T-helper 17 cell (primary cell): ENCODE measurements at places on chromosomes 11 and 22. TPM values are rescaled to one million over a fixed set of nuclear protein-coding genes. Genes with fewer than 3 reads are reported as not detected.

The STARD10 gene
- 17.7 TPM for total RNA-seq

The MMP27 gene
- total RNA-seq: not detected

The SNX32 gene
- 0.27 TPM for total RNA-seq

The ARHGAP20 gene
- not detected for total RNA-seq

- H3K36me3 ChIP-seq: no peaks in the 10 kb centered on the region
- no peak overlapping the region for H3K4me3 ChIP-seq
- no peaks in the 10 kb centered on the region for H3K4me1 ChIP-seq
Measured at GRCh38 chr22:24536089-24536488, 18.8 kb downstream of the GUCD1 start.

DNA sequence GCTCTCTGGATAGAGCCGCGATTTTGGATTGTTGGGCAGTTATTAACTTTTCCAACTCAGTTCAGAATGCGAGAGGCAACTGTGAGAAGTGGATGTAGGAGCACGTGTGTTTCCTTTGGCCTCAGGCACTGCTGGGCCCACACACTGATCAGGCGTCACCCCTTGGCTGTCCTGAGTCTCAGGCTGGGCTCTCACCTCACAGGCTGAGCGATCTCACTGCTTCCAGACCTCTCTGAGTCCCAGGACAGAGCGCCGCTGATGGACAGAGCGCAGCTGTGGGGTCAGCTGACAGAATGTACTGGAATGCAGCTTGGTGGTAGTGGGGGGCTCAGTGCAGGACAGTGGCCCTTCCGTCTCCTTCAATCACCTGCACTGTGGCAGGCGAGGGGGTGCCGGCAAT, 516.2 kb downstream of the TBC1D22A start:
- H3K27me3 ChIP-seq: peaks cover 59% of the 10 kb centered on the region
- H3K36me3 ChIP-seq: no peaks in the 10 kb centered on the region
- no peak overlapping the region for H3K4me3 ChIP-seq

- no peak overlapping the region for H3K4me3 ChIP-seq
- H3K27ac ChIP-seq: no peak overlapping the region
- peaks cover 6% of the 10 kb centered on the region for H3K4me1 ChIP-seq
- no peak for DNase-seq
- H3K27me3 ChIP-seq: no peaks in the 10 kb centered on the region
Measured at GRCh38 chr11:123045101-123045500, 16.8 kb downstream of the HSPA8 start.

- peak; percentile 56 for DNase-seq
- H3K4me1 ChIP-seq: peaks cover 11% of the 10 kb centered on the region
- H3K27me3 ChIP-seq: peaks cover 5% of the 10 kb centered on the region
- H3K27ac ChIP-seq: peak within 1 kb of the TSS; percentile 68
- no peaks in the 10 kb centered on the region for H3K36me3 ChIP-seq
Measured at GRCh38 chr11:2376751-2377451, at the start of gene CD81. Gene CD81 (plus strand): TSS chr11:2377310. CDS start chr11:2377550, 240 bp downstream.

DNA sequence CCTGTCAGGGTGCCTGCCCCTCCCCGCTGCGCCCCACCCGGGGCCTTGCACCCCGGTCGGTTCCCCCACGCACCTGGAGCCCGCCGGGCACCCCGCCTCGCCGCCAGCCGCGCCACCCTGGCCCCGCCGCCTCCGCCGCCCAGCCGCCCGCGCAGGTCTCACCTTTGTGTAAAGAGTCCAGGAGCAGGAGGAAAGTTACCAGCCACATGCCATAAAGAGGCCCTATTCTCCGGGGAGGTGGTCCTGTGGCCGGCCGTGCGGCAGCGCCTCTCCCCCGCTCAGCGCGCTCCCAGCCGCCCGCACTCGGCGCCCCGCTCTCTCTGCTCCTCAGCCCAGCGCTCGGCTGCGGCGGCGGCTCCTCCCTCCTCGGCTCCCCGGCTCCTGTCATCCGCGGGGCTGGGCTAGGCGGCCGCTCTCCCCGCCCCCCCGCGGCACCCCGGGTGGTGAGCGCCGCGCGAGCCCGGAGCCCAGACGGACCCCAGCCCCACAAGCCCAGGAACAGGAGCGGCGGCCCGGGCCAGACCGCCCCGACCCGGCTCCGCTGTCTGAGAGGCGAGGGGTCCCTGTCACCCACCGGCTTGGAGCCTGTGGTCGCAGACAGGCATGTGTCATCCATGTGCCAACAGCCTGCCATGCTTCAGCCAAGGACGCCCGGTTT, at the start of gene DSCAML1:
DSCAML1 (minus strand) TSS at position 345 of the 658 bp plus-strand sequence; CDS start at position 208, 137 bp downstream.
- H3K27me3 ChIP-seq: peaks cover 64% of the 10 kb centered on the region
- peak; percentile 35 for DNase-seq
- peaks cover 10% of the 10 kb centered on the region for H3K4me1 ChIP-seq
- H3K27ac ChIP-seq: no peak within 1 kb of the TSS

- H3K27me3 ChIP-seq: peaks cover 58% of the 10 kb centered on the region
- H3K4me1 ChIP-seq: no peaks in the 10 kb centered on the region
- no peak for DNase-seq
- no peak overlapping the region for H3K27ac ChIP-seq
- H3K36me3 ChIP-seq: no peaks in the 10 kb centered on the region
Measured at GRCh38 chr11:64511966-64512365, 79.1 kb upstream of the SLC22A12 start.

DNA sequence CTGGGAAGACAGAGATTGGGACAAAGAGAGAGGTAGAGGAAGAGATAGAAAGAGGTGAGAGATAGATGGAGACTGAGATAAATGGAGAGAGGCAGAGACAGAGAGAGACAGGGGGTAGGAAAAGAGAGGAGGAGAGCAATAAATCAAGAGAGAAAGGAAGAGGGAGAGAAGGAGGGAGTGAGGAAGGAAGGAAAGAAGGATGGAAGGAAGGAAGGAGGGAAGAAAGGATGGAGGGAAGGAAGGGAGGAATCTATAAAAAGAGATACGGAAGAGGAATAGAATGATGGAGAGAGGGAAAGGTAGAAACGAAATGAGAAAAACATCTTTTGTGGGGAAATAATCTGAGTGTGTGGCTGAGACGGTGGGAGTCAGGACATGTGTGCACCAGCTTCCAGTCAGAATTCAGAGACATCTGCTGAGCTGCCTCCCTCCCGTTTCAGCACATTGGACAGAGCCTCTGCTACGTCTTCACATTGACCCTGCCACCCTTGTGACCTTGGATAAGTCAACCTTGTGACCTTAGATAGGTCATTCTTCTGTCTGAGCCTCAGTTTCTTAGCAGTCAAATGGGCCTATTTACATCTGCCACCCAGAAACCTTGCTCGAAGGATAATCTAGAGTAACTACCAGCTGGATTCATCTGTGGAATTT, 417.8 kb downstream of the MIAT start:
- DNase-seq: no peak
- no peak overlapping the region for H3K27ac ChIP-seq
- H3K27me3 ChIP-seq: peaks cover 10% of the 10 kb centered on the region

DNA sequence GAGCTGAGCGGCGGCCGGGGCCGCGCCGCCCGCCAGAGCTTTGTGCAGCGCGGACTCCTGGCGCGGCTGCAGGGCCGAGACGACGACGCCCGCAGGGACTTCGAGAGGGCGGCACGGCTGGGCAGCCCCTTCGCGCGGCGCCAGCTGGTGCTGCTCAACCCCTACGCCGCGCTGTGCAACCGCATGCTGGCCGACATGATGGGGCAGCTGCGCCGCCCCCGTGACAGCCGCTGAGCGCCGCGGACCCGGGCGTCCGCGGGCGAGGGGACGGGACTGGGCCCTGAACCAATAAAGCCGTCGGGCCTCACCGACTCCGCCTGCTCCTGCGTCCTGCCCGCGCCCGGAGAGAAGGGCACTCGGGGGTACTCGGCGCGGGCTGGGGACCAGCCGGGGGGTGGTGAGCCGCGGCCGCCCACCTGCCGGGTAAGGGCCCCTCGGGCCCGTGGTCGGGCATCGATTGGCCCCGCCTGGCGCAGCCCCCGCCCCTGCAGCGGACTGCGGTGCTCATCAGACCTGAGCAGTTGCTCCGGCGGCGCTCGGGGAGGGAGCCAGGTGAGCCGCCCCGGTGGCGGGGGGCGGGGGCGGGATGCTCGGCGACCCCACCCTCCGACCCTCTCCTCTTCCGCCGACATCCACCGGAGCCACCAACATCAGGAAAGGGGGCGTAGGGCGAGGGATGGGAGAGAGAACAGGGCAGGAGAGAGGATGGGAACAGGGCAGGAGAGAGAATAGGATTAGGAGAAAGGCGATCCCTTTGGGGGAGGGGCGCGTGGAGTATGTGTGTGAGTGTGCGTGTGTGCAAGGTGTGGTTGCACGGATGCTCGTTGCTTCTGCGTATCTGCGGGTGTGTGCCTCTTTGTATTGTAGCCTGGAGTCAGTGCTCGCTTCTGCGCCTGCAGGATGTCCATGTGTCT, at the start of gene TMEM25:
TMEM25 (plus strand) TSS at position 510 of the 914 bp plus-strand sequence. CDS start 610 bp downstream, outside the sequence.
- peak; percentile 61 for DNase-seq
- peak within 1 kb of the TSS; percentile 81 for H3K27ac ChIP-seq
- peak within 1 kb of the TSS; percentile 92 for H3K4me3 ChIP-seq
- H3K4me1 ChIP-seq: peaks cover 28% of the 10 kb centered on the region
- H3K27me3 ChIP-seq: no peaks in the 10 kb centered on the region
- no peaks in the 10 kb centered on the region for H3K36me3 ChIP-seq

GRCh38 chr11:80103142-80103859, 662.5 kb upstream of the TENM4 start:
- no peaks in the 10 kb centered on the region for H3K36me3 ChIP-seq
- no peak for DNase-seq
- no peak overlapping the region for H3K27ac ChIP-seq
- H3K4me3 ChIP-seq: no peak overlapping the region

DNA sequence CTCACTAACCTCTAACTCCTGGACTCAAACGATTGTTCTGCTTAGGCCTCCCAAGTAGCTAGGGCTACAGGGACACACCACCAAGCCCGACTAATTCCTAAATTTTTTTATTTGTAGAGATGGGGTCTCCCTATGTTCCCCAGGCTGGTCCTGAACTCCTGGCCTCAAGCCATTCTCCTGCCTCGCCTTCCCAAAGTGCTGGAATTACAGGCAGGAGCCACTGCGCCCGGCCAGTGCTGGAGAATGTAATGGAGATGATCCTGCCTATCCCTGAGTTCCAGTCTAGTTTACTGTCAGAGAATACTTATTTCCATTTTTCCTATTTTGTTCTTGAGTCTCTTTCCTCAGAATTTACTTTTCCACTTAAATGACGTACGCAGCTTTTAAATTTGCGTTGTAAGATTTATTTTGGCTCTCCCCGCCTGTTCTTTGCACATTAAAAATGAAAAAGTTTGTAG, at the start of gene CHEK1:
CHEK1 (plus strand) TSS at position 408 of the 458 bp plus-strand sequence. CDS start 1,606 bp downstream, outside the sequence.
- peak within 1 kb of the TSS; percentile 99 for H3K27ac ChIP-seq
- H3K36me3 ChIP-seq: peaks cover 2% of the 10 kb centered on the region
- peaks cover 24% of the 10 kb centered on the region for H3K4me1 ChIP-seq
- peak within 1 kb of the TSS; percentile 100 for H3K4me3 ChIP-seq

GRCh38 chr11:127994736-127995135, 592.6 kb downstream of the ETS1 start:
- peaks cover 3% of the 10 kb centered on the region for H3K36me3 ChIP-seq
- peaks cover 39% of the 10 kb centered on the region for H3K27me3 ChIP-seq
- H3K4me1 ChIP-seq: no peaks in the 10 kb centered on the region
- H3K4me3 ChIP-seq: no peak overlapping the region

DNA sequence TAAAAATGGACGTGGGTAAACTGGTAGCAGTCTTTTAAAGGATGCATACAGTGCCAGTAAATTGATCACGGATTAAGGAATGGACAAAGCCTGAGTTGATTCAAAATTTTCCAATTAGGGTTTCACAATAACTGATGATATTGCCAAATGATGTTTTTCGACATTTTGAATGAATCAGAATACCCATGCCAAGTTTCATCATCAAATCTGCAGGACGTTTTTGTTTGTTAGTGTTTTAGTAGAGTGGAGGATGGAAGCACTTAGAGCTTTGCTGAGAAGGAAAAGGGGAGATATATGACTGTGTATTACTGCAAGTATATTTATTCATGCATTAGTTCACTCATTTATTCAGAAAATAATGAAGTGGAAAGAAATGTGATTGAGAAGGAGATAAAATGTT, 78.3 kb downstream of the SLC17A6 start:
- peaks cover 5% of the 10 kb centered on the region for H3K27me3 ChIP-seq
- no peak overlapping the region for H3K4me3 ChIP-seq
- no peak overlapping the region for H3K27ac ChIP-seq
- no peaks in the 10 kb centered on the region for H3K36me3 ChIP-seq
- DNase-seq: no peak

GRCh38 chr11:120522736-120523135, 11.2 kb downstream of the GRIK4 start:
- H3K27me3 ChIP-seq: peaks cover 53% of the 10 kb centered on the region
- H3K4me1 ChIP-seq: no peaks in the 10 kb centered on the region
- no peak for DNase-seq
- H3K4me3 ChIP-seq: no peak overlapping the region
- no peaks in the 10 kb centered on the region for H3K36me3 ChIP-seq
- H3K27ac ChIP-seq: no peak overlapping the region
